ENCODE measurements at places on chromosomes 6 and 20.

DNA sequence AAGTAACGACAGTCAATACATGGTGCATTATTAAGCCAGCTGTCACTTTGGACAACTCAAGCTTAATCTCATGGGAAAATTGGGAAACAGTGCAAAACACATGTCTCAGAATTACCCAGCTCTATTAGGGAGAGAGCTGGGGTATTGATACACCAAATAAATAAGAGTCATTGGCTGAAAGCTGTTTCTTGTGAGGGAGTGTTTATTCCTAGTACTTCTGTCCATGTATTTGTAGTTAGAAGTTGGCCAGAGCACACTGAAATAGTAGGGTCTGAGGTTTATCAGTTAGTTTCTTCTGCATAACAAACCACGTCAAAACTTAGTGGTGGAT, 192.0 kb upstream of the RALGAPA2 start:
- no peak for DNase-seq

DNA sequence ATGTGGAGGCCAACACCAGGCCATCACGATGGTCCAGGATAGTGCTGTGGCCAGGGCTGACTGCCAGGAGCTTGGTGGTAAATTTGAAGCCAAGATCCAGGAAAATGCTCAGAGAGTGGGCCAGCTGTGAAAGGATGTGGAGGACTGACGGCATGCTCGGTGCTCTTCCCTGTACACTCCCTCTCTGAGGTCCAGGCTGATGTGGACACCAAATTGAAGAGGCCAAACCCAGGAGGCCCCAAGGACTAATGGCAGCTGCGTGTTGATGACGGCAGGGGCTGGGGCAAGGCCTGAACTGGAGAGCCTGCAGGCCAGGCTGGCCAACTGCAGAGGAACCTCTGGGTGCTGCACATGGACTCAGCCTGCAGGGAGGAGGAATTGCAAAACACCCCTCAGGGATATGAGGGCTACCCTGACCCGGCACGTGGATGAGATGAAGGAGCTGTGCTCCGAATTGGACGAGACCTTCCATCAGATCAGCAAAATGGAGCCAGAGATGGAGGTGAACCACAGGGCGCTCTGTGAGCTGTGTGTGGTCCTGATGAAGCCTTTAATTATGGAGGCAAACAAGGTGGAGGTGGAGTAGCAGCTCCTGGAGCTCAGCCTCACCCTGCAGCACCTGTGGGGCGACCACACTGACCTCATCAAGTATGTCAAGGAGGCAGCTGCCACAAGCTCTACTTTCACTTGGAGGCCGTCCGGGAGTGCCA, 6.9 kb upstream of the RAET1E start:
- DNase-seq: no peak

- DNase-seq: no peak
Measured at GRCh38 chr6:161117308-161117707, 125.7 kb downstream of the MAP3K4 start.

- DNase-seq: no peak
Measured at GRCh38 chr20:50744143-50744792, 12.9 kb downstream of the PARD6B start.

GRCh38 chr6:116111552-116112528, 11.2 kb downstream of the NT5DC1 start:
- no peak for DNase-seq

DNA sequence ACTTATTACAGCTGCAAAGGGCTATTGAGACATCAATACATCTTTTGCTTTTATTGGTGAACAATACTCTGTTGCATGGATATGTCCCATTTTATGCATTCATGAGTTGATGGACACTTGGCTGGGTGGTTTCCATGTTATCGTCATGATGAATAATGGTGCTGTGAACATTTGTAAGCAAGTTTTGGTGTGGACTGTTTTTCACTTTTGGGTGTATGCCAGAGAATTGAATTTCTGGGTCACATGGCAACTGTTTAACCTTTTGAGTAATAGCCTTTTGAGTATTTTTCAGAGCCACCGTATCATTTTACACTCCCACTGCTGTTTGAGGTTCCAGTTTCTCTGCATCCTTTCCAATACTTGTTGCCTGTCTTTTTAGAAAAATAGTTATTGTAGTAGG, 107.0 kb downstream of the JARID2 start:
- no peak for DNase-seq

DNA sequence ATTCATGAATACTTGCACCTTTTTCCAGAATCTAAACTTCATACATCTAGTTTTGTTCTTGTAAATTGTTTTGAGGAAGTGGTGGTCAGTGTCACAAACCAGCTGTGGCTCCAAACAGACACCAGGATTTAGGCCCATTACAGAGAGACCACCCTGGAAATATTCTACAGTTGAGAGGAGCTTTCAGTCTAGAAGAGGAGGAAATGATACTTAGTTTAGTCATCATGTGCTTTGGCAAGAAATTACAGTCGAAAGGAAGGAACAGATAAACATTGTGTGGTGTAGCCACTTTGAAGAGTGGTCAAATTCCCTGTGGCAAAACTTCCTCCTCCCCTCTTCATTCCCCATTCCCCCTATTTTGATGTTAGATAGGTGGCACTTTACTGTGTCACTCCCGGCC, 15.7 kb downstream of the DCBLD1 start:
- DNase-seq: no peak

DNA sequence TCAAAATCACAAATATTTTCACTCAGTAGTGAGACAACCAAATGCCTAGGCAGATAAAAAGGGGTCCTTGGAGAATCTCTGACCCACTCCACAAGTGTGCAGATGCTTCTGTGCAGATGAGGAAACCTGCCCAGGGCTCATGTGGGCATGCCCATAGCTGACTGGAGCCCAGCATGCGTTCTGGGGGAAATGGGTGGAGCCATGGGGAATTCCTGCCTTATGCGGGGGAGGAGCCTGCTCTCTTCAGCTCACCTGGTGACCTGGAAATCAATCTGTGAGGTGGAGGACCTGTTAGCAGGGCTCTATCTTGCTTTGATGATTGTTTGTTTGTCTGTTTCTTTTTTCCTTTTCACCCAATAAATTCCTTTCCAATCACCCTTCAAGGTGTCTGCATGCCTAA, 23.4 kb upstream of the PLN start:
- no peak for DNase-seq

- DNase-seq: no peak
Measured at GRCh38 chr20:45052698-45053429, 48.1 kb downstream of the KCNS1 start.

- DNase-seq: no peak
Measured at GRCh38 chr6:153126218-153126617, 4.9 kb downstream of the RGS17 start.

GRCh38 chr20:56943946-56944945, 315.1 kb downstream of the TFAP2C start:
- DNase-seq: no peak

DNA sequence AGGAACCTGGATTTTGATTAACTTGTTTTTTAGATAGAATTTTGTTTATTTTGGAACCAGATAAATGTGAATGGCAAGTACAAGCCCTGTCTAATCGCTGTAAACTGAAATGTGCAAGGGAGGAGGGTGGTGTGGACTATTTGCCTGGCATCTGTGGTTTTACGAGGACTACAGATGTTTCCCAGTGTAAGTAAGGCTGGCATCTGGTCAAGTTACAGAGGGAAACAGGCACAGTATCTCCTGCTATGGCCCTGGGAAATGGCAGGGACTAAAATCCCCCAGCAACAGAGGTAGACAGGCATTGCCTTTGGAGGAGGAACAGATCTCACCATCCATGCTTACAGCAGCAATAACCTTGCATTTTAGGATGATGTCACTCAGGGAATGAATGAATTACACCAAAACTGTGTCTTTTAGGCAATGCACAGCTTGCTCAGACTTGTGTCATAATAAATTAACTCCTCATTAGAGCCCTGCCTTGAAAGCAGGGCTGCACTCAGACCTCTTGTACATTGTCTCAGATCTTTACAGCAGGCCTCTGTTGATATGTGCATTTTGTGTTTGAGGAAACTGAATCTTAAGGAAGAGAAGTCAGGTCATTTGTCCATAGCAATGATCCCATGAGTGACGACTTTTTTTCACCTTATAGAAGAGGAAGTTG, 96.2 kb downstream of the TCP11 start:
- DNase-seq: no peak

DNA sequence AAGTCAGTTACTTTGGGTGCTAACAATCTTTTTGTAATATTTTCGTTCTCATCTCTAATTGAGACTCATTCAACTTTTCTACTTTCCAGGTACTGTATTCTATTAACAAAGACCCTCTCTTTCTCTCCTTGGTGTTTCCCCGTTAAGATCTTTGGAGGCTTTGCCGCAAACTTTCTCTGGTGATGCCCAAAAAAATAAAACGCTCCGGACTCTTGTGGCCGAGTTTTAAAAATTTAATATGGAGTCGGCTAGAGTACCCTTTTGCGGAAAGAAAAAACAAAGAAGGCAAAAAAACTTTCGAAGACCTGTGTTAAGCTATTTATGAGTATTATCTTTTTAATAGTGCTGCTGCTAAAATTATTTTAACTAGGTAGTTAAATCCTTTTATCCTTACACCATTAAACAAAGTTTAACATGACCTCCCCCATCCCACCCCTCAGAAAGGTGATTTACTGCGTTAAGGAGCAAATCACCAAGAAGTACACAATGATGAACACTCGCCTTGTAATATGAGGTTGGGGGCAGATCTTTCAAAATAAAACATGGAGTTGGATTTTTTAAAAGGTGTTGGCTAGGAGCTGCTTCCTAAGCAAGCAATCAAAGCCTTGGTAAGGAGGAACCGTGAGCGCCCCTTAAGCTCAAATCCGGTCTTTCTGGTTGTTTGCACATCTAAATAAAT, 10.0 kb downstream of the SIM1 start:
- no peak for DNase-seq

DNA sequence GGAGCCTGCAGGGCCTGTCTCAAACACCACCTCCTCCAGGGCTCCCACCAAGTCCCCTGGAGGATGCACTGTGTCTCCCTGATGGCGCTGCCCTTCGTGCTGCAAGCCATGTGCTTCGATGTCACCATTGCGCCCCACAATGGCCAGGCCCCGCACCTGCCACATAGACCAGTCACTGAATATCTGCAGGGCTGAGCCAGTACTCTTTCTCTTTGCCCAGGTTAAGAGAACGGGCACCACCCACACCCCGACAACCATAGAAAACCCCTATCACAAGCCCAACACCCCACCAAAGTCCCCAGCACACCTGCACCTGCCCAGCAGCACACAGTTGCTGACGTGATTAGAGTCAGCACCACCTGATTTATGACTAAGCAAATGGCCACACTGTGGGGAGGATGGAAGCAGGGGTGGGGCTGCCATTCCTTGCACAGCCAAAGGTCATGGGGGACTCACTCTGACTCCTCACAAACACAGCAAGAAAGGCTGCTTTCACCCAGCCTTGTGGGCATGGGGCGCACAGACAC, 104.3 kb downstream of the SLC23A2 start:
- DNase-seq: no peak

Measured in activated CD8-positive, alpha-beta memory T cell treated with anti-CD3 and anti-CD28 coated beads for 1 hour (primary cell).